ENCODE measurements at places on chromosomes 6 and 20.

DNA sequence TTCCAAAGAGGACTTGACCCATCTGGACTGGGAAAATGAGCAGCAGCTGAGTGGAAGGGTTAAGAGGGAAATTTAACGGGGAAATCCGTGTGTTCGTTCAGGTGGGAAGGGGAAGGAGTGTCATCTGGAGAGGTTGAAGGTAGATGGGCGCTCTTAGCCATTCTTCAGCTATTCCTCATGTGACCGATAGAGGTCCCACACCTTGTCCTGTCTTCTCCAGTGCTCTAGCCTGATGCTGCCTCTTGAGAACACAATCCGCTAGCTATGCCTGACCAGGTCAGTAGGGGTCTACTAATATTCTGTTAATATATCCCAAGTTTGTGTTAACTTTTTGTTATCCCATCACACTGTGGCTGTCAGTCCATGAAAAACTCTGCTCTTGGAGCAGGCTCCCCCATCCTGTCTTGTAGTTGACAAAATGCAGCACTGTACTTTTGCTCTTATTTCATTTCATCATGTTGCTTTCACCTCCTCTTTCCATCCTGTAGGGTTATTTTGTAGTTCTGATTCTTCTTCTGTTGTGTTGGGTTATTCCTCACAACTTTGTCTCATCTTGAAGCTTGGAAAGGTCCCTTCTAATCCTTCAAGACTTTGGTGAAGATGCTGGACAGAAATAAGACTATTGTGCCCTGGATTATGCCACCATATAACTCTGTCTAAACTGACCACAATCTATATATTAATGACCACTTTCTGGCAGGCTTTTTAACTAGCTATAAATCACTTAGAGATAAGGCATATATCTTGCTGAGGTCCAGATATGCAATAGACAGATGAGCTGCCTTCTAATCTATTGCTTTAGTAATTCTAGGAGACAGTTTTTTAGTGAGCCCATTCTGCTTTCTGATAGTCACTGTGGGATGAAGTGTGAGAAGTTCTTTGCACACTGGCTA, 123.4 kb upstream of the SUPT3H start:
- no peak for DNase-seq

DNA sequence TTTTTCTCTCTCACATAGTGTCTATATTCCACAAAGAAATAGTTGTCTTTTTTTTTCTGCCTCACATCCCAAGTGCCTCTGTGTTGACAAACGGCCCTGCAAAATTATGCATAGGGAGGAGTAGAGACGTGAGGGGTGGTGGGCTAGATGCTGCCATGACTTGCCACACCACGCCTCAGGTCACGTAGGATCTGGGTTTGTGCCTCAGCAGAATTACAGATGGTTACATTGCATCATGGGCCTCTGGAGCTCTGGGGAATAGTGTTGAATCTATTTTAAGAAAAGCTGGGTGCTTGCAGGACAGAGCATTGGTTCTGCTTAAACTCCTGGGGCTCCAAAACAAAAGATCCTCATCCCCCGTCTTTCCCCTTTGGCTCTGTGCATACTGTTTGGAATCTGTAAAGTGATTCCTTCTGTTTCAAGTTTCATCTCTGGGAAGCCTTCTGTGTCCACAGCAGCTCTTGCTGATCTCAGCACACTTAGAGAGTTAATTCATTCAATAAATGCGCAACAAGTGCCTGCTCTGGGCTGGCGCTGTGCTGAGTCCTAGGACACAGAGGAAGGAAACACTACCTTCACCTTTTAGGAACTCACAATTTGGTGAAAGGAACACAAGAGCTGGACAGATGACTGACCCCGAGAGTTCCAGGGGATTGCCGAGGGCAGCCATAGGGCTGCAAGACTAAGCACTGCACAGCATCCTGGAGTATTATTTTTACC, 2.4 kb downstream of the FANCE start:
- no peak for DNase-seq

GRCh38 chr20:11112832-11113231, 439.0 kb upstream of the JAG1 start:
- DNase-seq = no peak

DNA sequence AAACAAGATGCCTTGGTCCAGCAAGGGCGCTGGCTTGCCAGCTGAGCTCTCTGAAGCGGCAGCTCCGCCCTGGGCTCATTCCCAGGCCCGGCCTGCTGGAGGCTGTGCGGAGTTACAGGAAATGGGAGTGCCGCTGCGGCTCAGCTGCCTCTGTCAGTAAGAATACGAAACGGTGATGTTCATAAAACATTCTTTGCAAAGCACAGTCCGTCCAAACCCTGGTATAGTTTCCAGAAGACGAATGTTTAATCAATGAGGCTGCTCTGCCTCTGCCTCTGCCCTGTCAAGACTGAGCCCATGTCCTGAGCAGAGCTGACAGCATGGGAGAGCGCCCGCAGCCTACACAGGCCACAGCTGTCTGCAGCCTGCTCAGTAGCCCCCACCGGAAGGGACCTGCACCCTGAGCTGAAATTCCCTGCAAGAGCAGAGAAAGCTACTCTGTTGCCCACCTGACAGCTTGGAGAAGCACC, 153.3 kb upstream of the SNX9 start:
- no peak for DNase-seq

DNA sequence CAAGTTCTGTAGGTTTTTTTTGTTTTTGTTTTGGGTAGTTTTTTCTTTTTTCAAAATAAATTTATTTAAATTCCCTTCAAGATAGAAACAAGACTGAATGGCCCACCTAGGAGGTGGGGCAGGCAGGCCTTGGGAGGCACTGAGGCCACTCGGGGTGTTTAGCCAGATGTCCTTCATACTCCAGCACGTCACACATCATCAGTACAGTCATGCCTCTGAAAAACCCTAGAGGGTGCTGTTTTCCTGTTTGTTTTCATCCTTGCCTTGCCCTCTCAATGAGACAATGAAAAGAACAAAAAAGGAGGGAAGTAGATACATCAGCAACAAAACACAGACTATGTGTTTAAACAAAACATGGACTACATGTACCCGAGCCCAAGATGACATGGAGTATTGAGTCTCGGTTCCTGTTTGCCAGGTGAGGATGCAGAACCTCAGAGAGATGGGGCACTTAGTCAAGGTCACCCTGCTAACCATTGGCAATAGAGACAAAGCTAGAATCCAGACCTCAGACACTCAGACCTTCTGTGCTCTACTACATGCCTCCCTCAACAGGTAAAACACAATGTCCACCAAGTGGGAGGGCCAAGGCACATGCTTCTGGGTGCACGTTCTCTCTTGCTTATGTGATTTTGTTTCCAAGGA, 26.8 kb upstream of the CLIC5 start:
- DNase-seq = no peak

- DNase-seq = no peak
Measured at GRCh38 chr6:12525276-12525675, 191.3 kb upstream of the PHACTR1 start.

All from stimulated activated CD8-positive, alpha-beta memory T cell treated with anti-CD3 and anti-CD28 coated beads, Interleukin-4, amount 100 ng/mL, for 4 hours (primary cell).